Cardiac septum (tissue), 1 donor: ENCODE measurements at places on chromosomes 2 and 18. TPM values are rescaled to one million over a fixed set of nuclear protein-coding genes. Genes with fewer than 3 reads are reported as not detected.

Gene TTR
- not detected for total RNA-seq

Gene RTKN
- 18.5 TPM for total RNA-seq

Gene SLC4A1AP
- 23.4 TPM for total RNA-seq

Gene CLEC4F
- 0.13 TPM for total RNA-seq

- DNase-seq = no peak
Observed at GRCh38 chr2:39128919-39129391, 8.1 kb upstream of the SOS1 start.

GRCh38 chr2:109268916-109269315 lies 139.9 kb downstream of the SH3RF3 start:
- no peak for DNase-seq

DNA sequence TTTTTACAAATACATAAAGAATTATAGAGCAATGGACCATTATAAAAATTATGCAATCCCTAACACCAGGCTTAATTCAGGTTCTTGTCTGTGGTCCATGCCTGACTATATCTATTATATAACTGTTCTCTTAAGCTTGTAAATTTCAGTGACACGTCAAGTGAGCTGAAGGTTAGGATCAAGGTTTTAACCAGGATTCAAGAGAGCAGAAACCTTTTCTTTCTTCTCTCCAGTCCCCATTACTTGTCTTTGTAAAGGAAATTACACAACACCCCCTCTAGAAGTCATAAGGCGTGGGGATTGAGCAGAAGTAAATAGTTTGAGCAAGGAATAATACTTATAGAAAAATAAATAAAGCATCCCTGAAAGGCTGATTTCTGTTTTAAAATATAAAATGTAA lies 122.0 kb downstream of the ZNF521 start:
- DNase-seq = no peak

DNA sequence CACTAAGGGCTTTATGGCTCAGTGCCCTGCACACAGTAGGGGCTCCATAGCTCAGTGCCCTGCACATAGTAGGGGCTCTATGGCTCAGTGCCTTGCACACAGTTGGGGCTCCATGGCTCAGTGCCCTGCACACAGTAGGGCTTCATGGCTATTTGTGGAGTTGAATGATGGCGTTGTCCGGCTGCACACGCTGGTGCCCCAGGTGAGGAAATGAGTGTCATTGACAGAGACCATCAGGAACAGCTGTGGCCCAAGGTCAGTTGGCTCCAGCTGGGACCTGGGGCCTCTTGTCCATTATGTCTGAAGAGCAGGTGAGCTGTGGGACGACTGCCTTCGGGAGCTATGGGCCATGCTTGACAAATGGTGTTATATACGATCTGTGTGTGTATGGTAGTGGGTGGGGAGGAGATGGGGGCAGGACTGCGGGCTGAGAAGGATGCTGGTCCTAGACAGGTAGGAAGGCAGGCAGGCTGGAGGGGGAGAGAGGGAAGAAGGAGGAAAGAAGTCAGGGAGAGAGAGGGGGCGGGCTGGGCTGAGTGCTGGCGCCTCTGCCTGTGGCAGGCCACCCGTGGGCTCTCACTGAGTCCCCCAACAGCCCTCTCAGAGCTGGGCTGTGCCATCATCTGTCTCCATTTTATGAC lies 130.6 kb downstream of the CLIP4 start:
- peak; percentile 70 for DNase-seq

- peak; percentile 74 for DNase-seq
Observed at GRCh38 chr2:89842180-89842908, 1150.9 kb downstream of the RPIA start.

- no peak for DNase-seq
Observed at GRCh38 chr18:30989141-30989540, 53.4 kb downstream of the DSC3 start.

GRCh38 chr2:230129343-230129742 lies 60.6 kb upstream of the SLC16A14 start:
- DNase-seq = no peak

GRCh38 chr18:74064510-74064909 lies 83.1 kb downstream of the FBXO15 start:
- no peak for DNase-seq

DNA sequence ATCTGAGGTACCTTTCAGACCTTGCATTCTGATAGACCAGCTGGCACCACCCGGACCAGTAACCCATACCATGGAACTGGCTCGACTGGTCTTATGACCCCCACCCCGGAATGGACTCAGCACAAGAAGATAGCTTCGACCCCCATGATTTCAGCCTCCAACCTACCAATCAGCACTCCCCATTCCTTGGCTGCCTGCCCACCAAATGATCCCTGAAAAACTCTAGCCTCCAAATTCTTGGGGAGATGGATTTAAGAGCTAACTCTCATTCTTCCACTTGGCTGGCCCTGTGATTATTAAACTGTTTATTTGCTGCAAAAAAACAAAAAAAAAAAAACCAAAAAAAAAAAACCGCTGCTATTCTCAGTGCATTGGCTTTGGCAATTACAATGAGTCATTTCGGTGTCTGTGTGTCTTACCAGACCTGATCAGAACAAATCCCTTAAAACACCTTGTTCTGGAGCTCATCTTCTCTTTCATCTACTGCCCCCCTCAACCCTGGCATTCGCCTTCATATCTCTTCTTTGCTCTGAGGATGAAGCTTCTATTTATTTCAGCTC lies 60.1 kb upstream of the KIF5C start:
- no peak for DNase-seq

GRCh38 chr2:31057691-31058090 lies 80.5 kb downstream of the GALNT14 start:
- DNase-seq = no peak

GRCh38 chr2:11022591-11023273 lies 111.0 kb downstream of the KCNF1 start:
- no peak for DNase-seq
